Natural killer cell (primary cell): ENCODE measurements at places on chromosomes 13 and 19.

DNA sequence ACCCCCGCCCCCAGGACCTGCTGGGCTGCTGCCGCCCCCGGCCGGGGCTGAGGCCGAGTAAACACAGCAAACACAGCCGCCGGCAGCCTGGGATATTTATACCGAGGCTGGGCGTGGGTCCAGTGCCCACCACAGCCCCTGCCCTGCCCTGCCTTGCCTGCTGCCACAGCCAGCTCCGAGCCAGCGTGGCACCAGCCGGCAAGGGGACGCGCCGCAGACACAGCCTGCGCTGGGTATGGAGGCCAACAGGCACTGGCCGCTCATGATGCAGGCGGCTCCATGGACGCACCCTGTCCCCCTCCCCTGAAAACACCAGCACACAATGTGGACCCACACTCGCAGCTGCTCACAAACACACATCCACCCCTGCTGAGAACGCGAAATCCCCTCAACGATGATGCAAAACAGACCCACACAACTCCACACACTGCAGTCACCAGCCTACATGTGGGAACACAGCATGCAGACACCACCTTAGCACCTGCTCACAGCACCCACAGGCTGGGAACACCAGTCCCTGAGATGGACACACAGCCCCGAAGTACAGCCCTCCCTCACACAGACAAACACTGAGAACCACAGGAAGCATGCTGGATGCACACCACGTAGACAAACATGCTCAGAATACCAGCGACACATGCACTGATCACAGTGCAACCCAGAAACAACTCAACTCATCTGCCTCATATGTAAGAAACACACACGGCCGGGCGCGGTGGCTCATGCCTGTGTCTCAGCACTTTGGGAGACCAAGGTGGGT lies 16.2 kb downstream of the CCDC97 start:
- DNase-seq, result peak; percentile 61

- peak; percentile 39 for DNase-seq
Observed at GRCh38 chr19:51016798-51017683, 2.5 kb downstream of the KLK10 start.

DNA sequence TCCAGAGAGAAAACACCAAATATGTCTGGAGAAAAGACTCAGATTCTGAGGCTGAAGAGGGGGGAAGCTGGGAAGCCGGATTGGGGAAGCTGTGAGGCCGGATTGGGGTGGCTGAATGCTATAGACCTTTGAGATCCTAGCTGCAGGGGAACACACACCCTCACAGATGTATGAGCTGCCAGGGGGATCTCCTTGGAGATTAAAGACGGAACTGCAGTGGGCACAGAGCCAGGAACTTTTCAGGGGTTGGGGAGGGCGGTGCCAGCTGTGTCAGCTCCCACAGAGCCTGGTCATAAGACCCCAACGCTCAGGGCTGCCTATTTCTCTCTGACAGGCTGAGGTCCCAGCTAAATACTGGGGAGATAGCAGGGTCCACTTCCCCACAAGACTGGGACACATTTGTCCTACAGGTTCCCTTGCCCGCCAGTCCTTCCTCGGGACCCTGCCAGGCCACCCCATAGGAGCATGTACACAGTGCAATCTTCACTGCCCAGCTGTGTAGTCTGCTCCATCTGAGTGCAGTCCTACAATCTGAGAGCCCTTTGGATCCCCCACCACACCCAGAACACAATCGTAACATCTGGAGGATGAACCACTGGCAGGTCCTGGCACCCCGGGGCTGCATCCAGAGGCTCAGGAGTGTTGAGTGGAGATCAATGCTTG lies 1893.9 kb downstream of the PCDH9 start:
- no peak for DNase-seq

DNA sequence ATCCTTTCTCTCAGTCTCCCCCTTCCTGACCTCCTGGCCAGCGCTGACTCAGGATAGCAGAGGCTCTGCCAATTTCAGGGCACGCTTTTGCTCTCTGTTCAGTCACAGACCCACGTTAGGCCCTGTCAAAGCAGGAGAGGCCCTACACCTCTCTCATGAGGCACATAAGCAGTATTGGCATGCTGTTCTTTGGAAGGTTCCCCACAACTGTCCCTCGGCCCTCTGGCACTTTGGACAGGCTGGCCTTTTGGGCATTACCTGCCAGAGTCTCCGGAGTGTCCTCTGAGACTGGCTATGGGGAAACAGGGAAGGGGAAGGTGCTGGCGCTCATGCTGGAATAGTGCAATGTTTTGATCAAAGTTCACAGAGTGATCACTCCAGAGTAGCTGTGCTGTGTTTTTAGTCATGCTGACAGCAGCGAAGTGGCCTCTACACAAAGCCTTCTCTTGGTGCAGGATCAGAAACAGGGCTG lies 23.7 kb upstream of the UBE2L5 start:
- no peak for DNase-seq
